Neural progenitor cell (in vitro differentiated cells): ENCODE measurements at places on chromosomes 4 and X.
A peak's percentile ranks its signal among the peaks of the same experiment; 100 is the strongest.

GRCh38 chr4:188046657-188047056 lies 51.1 kb downstream of the ZFP42 start:
- no peak for DNase-seq

- DNase-seq: no peak
Observed at GRCh38 chr4:106261980-106262379, 54.0 kb downstream of the TBCK start.

GRCh38 chr4:165802452-165802851 lies 70.6 kb upstream of the TLL1 start:
- DNase-seq: no peak

GRCh38 chr4:16056681-16057385 lies 27.0 kb downstream of the PROM1 start:
- peak; percentile 24 for DNase-seq

GRCh38 chrX:316351-317325 lies 2.0 kb downstream of the GTPBP6 start:
- no peak for DNase-seq

GRCh38 chrX:39261446-39262147 lies 460.3 kb downstream of the MID1IP1 start:
- peak; percentile 45 for DNase-seq

DNA sequence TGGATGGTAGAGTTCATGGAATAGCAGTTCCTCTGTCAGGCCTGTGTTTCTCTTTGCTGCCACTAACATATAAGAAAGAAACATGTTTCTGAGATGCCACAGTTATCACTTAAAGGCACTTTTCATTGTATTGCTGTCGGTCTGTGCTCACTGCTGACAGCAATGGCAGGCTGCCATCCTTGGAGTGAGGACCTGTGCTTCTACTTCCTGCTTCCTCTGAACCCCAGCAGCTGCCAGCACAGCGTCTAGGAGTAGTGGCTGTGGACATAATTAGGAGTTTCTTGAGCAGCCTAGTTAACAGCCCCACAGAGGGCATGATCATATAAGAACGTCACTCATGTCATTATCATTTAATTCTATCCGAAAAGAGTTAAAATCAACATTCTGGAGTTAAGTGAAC lies 30.5 kb downstream of the F11 start:
- no peak for DNase-seq

DNA sequence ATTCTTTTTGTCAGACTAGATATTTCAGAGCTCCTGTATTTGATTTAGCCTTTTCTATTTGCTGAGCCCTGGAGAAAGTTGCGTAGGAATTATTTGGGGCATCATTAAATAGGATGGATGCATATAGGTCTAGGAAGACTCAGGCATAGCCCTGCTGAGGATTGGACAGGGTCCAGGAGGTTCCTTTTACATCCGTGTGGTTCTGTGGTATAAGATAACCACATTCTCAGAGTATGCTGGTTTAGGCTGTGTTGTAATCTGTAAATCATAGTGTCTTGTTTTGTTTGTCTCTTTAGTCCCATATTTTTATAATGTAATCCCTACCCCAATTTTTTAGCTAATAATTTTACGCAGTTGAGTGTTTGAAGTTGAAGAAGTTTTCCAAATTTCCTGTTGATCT lies 513.7 kb downstream of the RPA4 start:
- no peak for DNase-seq

DNA sequence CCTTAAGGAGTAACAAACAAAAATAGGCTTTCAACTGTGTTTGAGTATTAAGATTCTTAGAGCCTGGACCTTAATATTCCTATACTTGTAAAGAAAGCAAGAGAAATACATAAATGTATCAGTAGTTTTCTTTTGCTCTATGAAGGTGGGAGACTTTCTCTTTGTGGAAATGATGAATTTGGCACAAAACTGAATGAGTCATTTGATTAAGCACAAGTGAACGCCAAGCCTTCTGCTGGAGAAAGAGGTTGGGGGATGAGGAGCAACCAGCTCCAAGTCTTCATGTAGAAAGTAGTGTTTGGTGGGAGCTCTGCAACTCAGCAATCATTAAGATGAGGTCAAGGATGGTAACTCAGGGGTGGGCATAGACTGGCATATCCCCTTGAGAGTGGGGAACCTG lies 49.6 kb downstream of the MEPE start:
- DNase-seq: no peak

- DNase-seq: no peak
Observed at GRCh38 chrX:6990552-6991193, 156.8 kb upstream of the STS start.

GRCh38 chrX:94850811-94851210 lies 1176.8 kb downstream of the FAM133A start:
- no peak for DNase-seq

DNA sequence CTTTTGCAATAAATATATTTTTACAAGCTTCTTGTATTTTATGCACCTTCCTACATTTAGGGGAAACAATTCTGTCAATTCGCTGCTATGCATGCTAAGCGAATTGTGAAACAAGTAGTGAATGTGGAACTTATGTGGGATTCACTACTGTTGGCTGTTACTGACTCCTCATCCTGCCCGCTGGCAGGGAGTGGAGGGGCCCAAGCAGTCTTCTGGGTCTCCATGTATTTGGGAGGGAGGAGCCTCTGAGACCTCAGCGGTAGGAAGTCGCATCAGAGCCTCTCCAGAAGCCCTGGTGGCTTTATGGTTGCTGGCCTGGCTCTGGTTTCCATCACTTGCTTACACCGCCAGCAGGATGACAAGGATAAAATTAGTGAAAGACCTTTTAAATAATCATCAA lies 3.7 kb upstream of the SETD7 start:
- DNase-seq: no peak

GRCh38 chrX:40663880-40664630 lies 16.7 kb upstream of the CXorf38 start:
- DNase-seq: peak; percentile 56

GRCh38 chr4:85478576-85478975 lies 3.6 kb downstream of the ARHGAP24 start:
- no peak for DNase-seq

DNA sequence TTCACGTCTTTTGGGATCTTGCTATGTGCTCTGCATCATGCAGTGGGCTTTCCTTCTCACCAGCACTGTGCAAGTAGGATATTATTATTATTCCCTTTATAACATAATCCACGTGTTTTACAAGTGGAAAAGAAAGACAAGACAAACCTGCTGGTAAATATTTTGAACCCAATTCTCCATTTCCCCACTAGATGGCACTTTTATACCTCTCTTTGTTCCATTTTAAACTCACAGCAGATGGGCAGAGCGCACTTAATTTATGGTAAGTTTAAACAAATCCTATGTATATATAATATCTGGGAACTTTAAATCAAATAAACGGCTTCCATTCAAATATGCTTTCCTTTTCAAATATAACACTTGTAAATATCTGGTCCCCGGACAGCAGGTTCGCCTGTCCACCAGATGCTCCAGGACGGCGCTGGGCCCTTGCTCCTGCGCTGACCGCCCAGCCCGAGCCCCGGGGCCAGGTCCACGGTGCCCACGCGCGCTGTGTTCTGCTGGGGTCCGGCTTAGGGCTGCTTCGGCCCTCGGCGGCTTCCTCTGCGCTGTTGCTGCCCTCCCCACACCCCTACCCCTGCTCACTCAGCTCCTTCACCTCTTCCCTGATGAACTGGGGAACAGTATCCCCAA lies 31.1 kb downstream of the F11 start:
- peak; percentile 56 for DNase-seq

- DNase-seq: no peak
Observed at GRCh38 chr4:85722807-85723206, 247.9 kb downstream of the ARHGAP24 start.

GRCh38 chrX:103051260-103051789 lies 12.6 kb downstream of the BEX1 start:
- DNase-seq: no peak

DNA sequence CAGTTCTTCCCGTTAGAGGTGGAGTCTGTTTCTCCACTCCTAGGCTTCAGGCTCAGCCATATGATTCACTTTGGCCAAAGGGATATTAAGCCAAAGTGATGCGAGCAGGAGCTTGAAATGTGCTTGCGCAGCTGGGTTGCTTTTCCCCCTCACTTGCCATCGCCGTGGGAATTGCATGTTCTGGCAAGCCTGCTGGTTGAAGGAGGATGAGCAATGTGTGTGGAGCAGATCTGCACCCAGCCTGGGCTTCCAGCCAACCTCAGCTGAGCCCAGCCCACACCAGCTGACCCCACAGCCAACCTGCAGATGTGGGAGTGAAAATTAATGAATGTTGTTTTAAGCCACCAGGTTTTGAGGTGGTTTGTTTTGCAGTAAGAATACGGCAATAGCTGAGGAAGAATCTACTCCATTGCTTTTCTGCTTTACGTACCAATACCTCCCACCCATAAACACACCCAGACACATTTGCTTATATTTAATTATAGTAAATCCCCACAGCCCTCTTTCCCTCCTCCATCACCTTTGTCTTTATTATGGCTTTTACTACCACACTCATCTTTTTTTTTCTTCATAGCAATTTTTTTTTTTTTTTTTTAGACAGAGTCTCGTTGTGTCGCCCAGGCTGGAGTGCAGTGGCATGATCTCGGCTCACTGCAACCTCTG lies 132.8 kb upstream of the FUNDC1 start:
- no peak for DNase-seq

DNA sequence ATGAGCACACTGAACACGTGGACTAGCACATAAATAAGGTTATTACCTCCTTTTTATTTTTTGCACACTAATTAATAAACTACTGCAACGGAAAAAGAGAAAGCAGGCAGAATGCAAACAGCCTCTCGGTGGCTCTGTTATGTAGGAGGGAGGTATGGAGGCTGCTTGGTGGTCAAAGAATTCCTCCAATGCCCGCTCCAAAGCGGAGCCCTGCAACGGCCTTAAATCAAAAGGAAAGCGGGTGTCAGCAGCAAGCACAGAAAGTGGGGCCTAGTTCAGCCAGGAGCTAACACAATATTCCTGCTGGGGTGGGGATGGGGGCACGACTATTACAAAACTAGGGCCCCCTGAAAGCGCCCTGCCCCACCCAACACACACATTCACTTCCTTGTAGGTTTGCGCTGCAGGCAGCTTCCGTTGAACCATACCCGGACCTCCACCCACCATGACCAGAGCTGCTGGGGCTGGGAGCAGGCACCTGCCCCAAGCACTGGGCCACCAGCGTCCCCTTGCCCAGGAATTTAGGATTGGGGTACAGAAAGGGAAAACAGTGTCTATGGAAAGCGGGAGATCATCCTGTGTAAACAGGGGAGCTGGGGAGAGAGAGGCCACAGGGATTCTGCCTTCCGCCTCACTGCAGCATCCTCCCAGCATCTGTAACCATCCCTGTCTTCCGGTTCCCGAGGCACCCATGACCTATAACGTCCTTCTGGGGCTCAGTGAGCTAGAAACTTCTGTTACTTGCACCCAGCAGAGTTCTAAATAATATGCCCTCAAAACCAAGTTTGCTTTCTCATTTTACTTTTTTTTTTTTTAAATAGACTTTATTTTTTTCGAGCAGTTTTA lies 57.1 kb upstream of the DDX3X start:
- DNase-seq: no peak

DNA sequence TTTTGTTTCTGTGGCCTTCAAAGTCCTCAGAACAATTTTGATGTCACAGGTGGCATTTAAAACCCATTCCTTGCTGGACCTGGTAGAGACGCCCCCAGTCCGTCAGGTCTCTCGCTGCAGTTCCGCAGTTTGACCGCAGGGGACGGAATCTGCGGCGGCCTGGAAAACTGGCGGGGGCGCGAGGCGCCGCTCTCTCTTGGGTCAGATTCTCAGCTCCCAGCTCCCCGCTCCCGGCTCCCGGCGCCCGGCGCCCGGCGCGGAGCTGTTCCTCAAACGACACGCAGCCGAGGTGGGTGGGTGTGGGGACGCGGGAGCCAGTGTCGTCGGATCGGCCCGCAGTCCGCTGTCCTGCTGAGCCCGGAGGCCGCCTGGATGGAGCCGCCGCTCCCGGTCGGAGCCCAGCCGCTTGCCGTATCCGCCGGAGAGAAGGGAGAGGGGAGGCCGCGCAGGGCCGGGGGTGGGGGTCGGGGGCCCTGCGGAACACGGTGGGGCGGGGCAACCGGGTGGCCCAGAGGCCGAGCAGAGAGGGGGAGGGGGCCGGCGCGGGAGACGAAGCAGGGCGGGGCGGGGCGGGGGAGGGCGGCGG lies at the start of gene OCRL:
OCRL (plus strand) TSS at position 192 of the 586 bp plus-strand sequence; CDS start at position 373, 181 bp downstream.
- DNase-seq: peak; percentile 84

DNA sequence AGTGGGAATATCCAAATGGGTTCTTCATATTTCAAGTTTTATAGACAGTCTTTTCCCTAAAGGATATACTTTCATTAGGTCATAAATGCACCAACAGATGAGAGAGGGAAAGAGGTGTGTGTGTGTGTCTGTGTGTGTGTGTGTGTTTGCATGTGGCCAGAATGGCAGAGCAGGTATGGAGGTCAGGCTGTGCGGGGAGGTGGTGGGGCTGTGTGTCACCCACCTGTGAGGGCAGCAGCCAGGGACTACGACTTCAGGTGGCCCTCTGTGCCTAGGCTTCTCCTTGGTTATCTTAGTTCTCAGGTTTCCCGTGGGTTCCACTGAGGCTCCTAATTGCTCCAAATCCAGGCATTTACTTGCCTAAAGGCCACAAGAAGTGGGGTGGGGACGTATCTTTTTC lies 14.6 kb downstream of the HAND2 start:
- DNase-seq: no peak

GRCh38 chr4:56626963-56627362 lies 54.1 kb downstream of the HOPX start:
- DNase-seq: no peak

DNA sequence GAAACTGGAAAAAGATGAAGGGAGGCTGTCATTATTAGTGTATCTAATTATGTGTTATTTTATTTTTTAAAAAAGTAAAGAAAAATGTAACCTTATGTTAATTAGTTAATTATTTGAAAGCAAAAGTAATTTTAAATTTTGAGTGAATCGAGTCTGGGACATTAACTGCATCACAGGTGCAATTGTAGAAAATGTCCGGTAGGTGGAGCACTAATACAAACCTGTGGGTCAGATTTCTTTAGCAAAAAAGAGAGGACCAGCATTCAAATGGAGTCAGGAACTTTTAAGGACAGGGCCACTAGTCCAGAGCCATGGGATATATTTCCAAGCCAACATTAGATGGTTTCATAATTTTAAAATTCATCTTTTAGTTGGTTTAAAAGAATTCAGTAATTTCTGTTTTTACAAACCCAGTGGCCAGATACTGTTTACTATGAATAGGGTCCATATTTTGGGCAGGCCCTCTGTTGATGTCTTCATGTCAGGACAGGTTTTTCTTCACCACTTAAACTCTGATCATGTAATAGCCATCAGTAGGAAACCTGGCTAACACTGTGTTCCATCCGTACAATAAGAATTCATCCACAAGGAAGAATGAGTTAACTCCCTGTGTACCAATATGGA lies 27.2 kb downstream of the BST1 start:
- DNase-seq: peak; percentile 63

GRCh38 chr4:96170198-96170597 lies 330.3 kb downstream of the PDHA2 start:
- no peak for DNase-seq

DNA sequence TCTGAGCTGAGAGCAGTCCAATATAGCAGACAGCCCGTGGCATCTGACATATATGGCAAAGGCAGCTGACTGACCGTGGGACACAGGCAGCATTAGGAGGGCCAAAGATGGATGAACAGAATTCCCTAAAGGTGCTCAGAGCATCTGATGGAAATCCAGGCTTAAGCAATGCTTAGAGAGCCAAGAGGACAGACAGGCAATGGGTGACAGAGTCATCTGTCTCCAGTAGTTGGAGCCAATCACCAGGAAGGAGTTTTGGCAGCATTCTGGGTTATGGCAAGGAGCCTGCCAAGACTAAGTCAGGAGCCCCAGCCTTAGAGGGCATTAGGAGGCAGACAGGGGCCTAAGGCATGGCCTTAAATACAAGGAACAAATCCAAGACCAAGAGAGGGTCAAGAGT lies 153.3 kb upstream of the USP9X start:
- DNase-seq: no peak

- no peak for DNase-seq
Observed at GRCh38 chr4:162841753-162842152, 324.9 kb downstream of the NAF1 start.
